ENCODE measurements at places on chromosomes 2 and 18.

DNA sequence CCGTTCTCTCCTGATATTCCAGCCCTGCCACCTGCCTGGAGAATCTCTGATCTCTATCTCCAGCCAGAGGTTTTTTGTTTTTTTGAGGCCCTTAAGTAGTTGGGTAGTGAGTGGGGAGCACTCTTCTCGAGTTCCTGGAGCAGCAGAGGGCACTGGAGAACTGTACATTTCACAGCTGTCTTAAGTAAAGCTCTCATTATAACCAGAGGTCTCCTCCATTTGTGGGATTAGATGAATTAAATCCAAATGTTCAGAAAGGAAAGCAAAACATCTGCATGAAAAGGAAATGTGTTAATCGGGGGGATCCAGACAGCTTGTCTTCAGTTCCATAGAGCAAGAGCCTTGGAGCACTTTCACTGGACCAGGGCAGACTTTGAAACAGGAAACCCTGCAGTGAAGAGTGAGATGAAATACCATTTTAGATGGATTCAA, 32.8 kb downstream of the AOX1 start:
- DNase-seq: no peak

DNA sequence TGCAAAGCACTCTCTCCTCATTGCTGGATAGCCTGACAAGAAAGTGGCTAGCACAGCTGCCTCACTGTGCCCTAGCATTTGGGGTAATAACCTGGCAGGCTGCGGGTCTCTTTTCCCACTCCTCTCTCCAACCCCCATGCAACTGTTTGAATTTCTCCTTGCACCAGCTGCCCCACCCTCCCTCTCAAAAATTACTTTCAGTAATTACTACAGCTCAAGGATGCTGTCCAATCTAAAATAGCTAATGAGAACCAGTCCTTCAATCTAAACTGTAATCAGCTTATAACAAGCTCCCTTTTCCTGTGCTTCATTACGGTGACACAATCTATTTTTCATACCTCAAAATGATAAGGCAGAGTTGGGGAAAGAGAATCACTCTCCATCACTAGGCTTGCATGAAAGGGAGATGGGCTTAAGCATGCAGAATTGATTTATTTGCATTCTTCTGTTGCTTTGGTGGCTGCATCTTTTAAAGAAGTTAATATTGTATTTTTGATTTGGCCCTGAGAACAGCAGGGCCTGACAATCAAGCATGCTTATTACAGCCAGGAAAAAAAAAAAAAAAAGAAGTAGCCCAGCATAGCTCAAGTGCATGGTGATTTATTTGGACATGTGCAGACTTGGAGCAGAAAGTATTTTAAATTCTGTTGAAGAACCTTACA, 881.8 kb downstream of the SLC4A3 start:
- no peak for DNase-seq

- DNase-seq: no peak
Measured at GRCh38 chr2:26016012-26016705, 17.7 kb upstream of the RAB10 start.

DNA sequence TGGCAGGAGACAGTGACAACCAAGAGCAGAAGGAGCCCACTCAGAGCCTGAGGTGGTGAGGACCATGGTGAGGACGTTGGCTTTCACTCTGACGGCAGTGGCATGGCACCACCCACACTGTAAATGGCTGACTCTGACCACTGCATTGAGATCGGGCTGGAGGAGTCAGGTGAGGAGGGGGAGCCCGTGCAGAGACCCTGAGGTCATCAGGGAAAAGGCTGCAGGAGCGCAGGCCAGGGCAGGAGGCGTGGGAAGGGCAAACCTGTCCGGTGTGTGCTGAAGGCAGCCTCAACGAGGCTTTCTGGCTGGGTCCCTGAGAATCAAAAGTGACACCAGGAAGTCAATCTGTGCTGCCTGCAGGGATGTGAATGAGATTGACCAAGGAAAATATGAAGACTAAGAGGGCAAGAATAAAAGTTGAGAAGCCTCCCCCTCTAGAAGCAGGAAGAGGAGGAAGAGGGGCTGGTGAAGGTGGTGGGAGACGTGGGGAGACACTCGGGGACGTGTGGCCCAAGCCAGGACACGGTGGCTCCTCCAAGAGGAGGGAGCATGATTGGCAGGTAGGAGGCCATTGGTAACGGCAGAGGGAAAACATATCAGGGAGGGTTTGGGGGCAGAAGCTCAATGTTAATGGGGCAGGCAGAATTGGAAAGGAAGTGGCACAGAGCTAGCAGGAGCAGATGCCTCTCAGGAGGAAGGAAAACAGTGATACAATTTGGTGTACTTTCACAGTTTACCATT, 2.0 kb upstream of the OR6B3 start:
- DNase-seq: no peak

- no peak for DNase-seq
Measured at GRCh38 chr2:128784626-128785306, 466.1 kb upstream of the HS6ST1 start.

GRCh38 chr18:36131692-36132483, 2.2 kb downstream of the ELP2 start:
- DNase-seq: no peak

All from EL (cell line).